ENCODE measurements at places on chromosomes 5 and 9. TPM values are rescaled to one million over a fixed set of nuclear protein-coding genes. Genes with fewer than 3 reads are reported as not detected.

GRCh38 chr5:142873831-142874230 lies 103.7 kb downstream of the ARHGAP26 start:
- peak; percentile 35 for DNase-seq

DNA sequence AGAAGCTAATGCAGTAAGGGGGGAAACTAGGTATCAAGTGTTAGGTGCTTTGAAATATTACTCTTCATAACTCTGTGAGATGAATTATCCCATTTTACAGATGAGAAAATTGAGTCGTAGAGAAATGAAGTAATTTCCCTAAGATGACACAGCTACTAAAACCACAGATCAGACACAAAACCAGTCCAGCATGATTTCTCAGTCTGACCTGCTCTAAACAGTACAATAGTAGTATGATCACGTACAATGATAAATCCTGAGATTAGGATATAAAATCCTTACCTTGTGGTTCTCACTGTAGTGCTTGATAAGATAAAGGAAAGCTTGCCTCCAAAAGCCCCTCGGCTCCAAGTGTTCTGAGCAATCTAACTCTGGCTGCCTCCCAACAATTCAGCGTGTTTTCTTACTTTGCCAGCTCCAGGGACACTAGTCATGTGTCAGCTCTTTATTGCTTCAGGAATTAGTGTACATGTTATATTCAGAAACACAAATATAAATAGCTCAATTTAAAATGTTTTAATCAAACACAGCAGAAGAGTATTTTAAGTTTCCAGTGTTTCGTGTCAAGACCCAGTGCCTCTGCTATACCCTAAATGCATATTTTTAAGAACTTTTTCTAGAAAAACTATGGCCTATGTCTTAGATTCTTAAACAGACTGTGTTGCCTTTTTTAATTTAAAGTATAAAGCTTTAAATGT lies 243.6 kb downstream of the DENND1A start:
- DNase-seq, result no peak

DNA sequence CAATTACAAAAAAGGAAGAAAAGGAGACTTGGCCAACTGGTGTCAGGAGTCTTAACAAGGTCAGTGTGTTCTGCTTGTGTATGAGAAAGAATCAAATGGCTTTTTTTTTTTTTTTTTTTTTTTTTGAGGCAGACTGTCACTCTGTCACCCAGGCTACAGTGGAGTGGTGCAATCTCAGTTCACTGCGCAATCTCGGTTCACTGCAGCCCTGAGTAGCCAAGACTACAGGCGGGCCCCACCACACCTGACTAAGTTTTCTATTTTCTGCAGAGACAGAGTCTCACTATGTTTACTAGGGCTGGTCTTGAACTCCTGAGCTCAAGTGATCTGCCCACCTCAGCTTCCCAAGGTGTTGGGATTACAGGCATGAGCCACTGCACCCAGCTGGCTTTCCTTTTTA lies 3.1 kb upstream of the IL7R start:
- no peak for DNase-seq

RGP1 gene
- total RNA-seq, result 16.5 TPM

- no peak for DNase-seq
Measured at GRCh38 chr5:40652441-40653220, 27.1 kb upstream of the PTGER4 start.

UGT3A2 gene
- under 0.01 TPM for total RNA-seq

- no peak for DNase-seq
Measured at GRCh38 chr5:131536850-131537448, 98.1 kb downstream of the RAPGEF6 start.

LURAP1L gene
- 88.3 TPM for total RNA-seq

DNA sequence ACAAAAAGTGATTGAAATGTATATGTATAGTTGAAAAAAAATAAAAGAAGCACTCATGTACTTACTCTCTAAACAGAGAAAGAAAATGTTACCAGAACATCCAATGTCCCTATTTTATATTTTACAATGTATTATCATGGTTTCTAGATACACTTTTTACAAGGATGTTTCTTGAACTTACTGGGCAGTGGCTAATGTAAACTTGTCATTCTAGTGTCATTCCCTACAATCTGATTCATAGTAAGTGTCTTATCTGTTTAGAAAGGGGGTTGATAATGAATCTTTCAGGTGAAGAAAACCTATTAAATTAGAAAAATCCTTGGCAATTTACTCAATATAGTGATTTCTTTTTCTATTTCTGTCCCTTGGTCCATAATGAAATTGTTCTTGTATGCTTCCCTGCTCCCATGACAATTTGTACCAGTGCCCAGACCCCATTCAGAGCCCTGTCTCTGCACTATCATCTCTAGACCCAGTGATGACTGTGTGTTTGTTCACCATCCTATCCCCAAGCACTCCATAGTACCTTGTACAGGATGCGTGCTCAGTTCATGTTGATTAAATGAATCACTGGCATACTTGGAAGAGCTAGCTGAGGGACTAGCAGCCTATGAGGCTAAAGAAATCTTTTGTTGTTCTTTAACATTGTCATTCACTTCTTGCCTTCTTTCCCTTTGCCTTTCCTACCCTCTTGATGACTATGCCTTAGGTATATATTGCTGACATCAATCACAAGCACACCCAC lies 101.2 kb downstream of the HMHB1 start:
- DNase-seq, result peak; percentile 82

GRCh38 chr9:131965103-131965502 lies 114.6 kb downstream of the MED27 start:
- no peak for DNase-seq

DNA sequence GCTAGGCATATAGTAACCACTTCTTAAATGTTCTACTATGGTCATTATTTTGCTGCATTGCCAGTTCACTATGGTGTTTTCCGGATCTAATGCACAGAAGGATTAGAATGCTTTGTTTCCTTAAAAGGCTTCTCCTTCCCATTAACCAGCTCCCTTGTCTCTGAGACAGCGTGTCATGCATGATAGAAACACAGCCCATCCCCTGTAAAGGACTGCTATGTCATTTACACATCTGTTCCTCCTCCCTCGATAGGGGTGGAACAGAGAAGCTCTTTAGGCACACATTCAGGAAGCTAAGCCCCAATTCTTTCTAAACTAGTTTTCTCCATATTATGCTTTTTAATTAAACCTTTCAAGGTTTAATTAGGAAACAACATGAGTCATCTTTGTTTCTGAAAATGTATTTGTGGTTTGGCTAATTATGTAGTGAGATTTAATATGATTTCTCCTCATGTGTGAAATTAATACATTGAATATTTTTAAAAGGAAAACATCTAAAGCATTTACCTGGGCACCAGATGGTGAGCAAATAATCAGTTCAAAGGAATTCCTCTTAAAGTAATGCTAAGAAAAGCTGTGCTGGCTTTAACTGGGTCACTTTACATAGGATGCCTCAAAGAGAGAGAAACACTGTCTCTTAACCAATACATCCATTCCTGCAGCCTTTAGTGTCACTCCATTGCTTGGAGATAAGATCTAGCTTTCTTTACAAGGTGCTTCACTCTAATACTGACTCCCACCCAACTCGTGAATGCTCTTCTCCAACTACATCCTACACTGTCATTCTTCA lies 133.3 kb upstream of the PPP1R2B start:
- no peak for DNase-seq

- no peak for DNase-seq
Measured at GRCh38 chr5:111463311-111463710, 49.0 kb downstream of the STARD4 start.

DNA sequence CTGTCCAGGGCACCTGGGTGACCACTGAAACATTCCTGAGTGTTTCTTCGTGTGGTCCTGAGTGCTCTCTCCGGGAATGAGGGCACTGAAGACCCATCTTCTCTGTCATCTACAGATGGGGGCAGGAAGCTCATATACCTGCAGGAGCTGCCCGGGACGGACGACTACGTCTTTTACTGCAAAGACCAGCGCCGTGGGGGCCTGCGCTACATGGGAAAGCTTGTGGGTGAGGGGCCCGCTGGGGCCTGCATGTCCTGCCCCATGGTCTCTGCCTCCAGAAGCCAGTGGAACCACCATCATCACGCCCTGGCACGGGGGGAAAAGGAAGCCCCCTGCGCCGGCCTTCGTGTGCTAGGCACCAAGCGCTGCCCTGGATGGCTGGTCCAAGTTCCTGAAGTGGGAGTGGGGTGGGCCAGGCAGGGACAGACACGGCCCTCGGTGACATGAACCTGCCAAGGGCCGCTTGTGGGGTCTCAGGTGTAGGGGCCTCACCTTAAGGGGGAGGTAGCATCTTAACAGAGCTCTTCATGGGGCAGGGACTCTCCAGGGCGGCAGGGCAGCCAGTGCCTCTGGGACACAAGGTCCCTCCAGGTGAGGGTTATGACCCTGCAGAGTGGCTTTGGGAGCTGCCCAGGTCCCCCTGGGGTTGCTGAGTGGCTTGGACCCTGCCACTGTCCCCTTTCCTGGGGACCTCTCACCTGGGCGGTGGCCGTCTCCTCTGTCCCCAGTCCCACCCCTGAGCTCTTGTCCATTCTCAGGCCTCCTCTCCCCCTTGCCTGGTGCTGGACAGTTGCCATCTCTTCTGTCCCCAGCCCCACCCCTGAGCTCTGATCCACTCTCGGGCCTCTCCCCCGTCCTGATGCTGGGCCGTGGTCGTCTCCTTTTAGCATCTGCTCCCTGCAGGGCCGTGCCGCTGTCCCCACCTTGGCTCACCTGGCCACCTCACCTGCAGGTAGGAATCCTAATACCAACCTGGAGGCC lies 2.1 kb downstream of the OBP2A start:
- DNase-seq, result no peak

- no peak for DNase-seq
Measured at GRCh38 chr5:45035991-45036390, 227.2 kb downstream of the MRPS30 start.

DNA sequence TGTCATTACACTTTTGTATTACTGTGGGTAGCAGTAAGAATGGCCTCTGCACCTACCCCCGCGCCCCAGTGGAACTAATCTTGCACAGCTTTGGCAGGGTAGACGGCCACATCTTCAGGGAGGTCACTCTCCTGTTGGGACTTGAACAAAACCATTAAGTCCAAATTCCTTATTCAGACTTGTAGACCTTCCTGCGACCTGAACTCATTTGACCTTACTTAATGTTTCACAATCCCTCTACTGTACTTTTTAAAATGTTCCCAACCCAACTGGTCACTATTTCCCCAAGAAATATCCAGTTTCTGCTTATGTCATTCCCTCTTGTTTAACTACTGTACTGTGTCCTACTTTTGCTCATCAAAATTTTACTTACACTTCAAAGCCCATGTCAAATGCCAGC lies 5.3 kb upstream of the FAM120AOS start:
- DNase-seq, result no peak

DNA sequence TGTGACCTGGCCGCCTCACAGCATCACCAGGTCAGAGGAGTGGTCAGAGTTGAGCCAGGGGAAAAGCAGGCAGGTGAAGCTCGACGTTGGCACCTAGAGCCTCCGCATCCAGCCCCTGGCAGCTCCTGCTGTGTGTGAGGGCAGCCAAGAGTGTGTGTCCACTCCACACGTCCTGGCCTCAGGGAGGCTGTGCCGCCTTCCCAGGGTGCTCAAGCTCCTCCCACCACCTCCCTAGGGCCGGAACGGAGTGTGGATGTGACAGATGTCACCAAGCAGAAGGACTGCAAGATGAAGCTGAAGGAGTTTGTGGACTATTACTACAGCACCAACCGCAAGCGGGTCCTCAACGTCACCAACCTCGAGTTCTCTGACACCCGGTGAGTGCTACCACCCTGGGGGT lies 72.5 kb downstream of the PHF2 start:
- DNase-seq, result peak; percentile 15

GRCh38 chr5:6636293-6636692 lies 3.1 kb downstream of the SRD5A1 start:
- no peak for DNase-seq

GRCh38 chr9:133944746-133945135 lies 47.4 kb downstream of the VAV2 start:
- peak; percentile 99 for DNase-seq

CAPSL gene
- total RNA-seq, result not detected

GRCh38 chr9:123399803-123400378 lies 43.9 kb downstream of the CRB2 start:
- DNase-seq, result peak; percentile 91

DNA sequence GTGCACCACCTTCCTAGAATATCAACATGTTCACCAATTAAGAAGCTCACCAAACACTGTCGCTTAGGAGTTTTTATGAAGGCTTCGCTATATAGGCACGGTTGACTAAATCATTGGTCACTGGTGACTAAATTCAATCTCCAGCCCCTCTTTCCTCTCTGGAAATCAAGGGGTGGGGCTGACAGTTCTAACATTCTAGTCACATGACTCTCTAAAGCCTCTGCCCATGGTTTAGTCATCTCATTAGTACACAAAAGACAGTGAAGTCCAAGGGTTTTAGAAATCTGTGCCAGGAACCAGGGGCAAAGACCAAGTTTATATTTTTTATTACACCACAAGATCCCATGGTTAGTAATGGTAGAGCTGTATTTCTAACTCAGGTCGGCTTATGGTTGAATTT lies 243.2 kb downstream of the ELAVL2 start:
- no peak for DNase-seq

NR2F1-AS1 gene
- 15.9 TPM for total RNA-seq

DNA sequence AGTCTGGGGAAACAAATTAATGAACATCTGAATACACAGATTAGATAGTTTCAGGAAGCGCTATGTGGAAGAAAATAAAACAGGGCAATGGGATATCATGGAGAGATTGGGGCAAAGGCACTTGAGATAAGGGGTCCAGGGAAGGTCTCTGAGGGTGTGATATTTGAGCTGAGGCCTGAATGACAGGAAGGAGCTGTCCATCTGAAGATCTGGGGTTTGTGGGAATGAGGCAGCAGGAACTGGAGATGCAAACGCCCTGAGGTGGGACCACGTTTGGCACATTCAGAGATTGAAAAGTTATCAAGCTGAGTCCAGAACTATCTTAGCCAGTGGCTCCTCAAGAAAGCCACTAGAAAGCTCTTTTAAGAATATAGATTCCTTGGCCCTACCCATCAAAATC lies 8.7 kb upstream of the DAB2IP start:
- peak; percentile 25 for DNase-seq

DNA sequence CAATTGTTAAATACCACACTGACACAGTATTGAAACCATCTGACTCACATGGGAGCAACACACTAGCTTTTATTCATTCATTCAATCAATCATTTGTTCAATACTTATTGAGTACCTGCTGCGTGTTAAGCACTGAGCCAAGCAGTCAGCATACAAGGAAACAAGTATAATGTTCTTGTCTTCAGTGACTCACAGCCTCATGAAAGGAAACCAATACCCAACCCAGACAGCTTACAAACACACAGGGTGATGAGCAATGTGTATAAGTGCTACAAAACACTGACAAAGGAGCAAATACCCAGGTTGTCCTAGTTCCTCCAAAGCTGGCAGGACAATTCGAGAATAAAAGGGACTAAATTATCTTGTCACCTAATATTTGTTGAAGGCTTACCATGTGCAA lies 67.6 kb upstream of the RASEF start:
- DNase-seq, result no peak

DNA sequence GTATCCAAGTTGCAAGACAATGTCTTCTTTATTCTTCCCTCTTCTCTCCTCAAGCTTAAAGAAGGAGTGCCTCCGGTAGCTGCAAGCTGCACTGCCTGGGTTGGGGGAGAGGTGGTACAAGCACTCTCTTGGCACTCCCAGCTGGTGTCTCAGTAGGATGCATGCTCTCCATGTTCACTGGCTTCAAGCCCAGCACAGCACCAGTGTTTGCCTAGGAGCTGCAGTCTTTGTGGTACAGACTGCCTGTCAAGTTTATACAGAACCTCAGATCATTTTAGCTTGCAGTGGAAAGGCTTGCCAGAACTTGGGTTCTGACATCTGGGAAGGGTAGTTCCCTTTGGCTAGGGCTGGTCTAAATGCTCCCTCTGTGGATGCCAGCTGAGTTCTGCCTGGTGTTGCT lies 505.6 kb downstream of the MAN2A1 start:
- no peak for DNase-seq

TEX10 gene
- 29.3 TPM for total RNA-seq

MOB3B gene
- total RNA-seq, result under 0.01 TPM
